T47D (cell line): ENCODE measurements at places on chromosomes 3 and 15.

DNA sequence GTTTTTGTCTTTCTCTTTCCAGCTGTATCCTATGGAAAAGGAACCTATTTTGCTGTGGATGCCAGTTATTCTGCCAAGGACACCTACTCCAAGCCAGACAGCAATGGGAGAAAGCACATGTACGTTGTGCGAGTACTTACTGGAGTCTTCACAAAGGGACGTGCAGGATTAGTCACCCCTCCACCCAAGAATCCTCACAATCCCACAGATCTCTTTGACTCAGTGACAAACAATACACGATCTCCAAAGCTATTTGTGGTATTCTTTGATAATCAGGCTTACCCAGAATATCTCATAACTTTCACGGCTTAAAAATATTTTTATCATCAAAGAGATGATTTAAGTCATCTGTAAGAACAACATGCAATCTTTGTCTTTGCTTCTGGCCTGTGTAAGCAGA lies 44.9 kb upstream of the PARP14 start:
- no peak for DNase-seq

GRCh38 chr15:65416845-65417416 lies 5.8 kb downstream of the IGDCC4 start:
- DNase-seq = no peak

- no peak for DNase-seq
These were observed 148.9 kb upstream of the IL12A start for GRCh38 chr3:159839561-159840379.

DNA sequence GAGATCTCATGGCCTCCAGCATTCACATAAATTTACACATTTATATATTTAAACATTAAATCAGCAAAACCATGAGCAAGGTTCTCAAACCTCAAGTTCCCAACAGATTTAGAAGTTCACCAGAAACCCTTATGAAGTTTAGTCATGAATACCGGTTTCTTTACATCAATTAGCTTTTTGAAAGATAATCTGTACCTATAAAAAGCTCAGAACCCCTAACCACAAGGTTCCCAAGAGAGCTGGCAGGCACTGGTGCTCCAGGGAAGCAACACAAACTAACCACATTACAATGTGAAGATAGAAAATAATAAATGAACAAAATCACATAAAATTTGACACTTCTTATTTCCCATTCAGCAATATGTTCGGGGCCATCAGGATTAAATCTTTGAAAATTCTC lies 150.9 kb downstream of the FBN1 start:
- no peak for DNase-seq

DNA sequence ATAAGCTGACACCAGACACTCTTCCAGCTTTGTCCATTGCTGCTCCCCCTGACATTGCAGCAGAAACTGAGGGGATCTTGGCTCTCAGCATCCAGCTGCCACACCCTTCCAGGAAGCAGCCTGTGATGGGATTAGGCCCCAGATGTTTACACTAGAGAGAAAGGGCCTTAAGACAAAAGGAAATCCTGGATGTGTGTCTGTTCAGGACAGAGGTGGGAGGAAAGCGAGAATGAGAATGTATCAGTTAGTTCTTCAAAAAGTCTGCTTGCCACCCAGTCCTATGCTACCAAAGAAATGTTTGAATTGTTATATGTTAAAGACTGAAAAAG lies 58.8 kb downstream of the HES1 start:
- DNase-seq = no peak

- no peak for DNase-seq
These were observed 39.6 kb downstream of the MDFIC2 start for GRCh38 chr3:70272798-70273197.

DNA sequence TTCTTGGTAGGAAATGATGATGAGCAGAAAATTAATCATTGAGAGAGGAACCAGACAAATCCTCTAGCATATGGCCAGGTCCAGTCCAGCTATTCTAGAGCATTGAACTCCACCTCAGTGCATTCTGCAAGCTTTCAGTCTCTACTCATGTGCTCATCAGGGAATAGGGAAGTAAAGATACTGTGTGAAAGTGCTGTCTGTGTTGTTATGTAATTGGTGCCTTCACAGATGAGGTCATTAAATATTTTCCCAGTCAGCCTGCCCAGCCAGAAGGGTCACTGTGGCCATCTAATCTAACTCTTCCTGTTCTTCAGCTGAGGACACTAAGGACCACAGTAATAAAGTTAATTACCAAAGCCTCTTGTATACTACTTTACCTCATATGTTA lies 28.2 kb downstream of the C3orf62 start:
- no peak for DNase-seq

DNA sequence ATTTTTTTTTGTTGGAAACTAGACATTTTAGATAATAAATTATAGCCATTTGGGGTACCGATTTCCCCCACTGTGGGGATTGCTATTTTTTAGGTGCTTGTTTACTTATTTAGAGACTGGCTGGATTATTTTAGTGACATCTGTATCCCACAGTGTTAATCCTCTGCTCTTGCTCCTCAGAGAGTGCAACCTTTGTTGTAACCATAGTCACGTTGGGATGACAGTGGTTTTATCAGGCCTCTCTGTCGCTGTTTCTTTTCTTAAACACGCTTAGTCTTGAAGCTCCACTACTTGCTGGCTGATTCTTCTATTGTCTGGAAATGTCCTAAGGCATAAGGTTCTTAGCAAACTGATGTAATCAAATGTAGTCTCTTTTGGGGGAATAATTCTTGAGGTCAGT lies 451.6 kb upstream of the SEMA6D start:
- DNase-seq = no peak

DNA sequence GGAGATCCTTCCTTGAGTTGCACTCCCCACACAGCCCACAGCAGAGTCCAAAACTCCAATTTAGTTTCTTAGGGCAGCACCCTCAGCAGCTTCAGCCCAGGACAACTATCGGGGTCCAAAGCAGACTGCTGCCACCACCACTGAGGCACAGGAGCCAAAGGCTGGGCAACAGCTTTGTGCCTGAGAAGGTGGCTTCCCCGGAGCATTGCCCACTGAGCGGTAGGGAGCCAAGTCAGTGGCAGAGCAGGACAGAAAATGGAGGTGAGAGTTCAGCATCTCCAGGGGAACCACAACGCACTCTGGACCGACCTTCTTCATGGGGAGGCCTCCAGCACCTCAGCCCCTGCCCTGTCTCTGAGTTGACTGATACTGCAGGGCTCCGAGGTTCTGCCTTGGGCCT lies 43.4 kb downstream of the CDAN1 start:
- DNase-seq = no peak

- DNase-seq = no peak
These were observed 142.9 kb upstream of the NR2F2 start for GRCh38 chr15:96187341-96188305.

DNA sequence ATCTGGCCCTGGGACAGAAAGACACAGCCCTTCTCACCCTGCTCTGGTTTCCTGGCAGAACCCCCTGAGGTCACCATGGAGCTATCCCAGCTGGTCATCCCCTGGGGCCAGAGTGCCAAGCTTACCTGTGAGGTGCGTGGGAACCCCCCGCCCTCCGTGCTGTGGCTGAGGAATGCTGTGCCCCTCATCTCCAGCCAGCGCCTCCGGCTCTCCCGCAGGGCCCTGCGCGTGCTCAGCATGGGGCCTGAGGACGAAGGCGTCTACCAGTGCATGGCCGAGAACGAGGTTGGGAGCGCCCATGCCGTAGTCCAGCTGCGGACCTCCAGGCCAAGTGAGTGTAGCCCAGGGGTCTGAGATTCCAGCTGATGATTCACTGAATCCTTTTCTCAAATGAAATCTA lies 61.7 kb downstream of the BOC start:
- no peak for DNase-seq

DNA sequence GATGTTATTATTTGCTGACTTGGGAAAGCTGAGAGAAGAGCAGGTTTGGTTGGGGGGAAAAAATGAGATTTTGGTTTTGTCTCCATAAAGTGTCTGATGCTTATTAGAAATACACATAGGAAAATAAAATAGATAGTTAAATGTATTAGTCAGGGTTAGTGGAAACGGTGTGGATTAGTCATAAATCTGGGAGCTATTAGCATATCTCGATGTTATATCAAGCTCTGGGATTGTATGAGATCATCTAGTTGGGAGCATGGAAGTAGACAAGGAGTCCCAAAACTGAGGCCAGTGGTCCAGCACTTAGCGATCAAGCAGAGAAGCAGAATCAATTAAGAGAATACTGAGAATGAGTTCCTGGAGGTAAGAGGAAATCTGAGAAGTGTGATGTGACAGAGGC lies 845.5 kb downstream of the ROBO2 start:
- DNase-seq = no peak

DNA sequence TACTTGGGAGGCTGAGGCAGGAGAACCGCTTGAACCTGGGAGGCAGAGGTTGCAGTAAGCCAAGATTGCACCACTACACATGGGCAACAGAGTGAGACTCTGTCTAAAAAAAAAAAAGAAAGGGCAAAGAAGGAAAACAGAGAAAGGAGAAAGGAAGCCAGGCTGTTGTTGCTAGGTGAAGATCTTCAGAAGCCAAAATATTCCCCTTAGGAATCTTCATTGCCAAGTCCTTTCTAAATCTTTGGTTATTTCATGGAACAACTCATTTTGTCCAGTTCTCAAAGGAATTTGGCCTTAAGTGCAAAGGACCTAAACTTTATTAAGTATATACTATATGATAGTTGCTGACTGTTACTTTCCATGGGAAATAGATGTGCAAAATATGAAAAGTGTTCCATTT lies 59.2 kb upstream of the OSBPL11 start:
- no peak for DNase-seq

DNA sequence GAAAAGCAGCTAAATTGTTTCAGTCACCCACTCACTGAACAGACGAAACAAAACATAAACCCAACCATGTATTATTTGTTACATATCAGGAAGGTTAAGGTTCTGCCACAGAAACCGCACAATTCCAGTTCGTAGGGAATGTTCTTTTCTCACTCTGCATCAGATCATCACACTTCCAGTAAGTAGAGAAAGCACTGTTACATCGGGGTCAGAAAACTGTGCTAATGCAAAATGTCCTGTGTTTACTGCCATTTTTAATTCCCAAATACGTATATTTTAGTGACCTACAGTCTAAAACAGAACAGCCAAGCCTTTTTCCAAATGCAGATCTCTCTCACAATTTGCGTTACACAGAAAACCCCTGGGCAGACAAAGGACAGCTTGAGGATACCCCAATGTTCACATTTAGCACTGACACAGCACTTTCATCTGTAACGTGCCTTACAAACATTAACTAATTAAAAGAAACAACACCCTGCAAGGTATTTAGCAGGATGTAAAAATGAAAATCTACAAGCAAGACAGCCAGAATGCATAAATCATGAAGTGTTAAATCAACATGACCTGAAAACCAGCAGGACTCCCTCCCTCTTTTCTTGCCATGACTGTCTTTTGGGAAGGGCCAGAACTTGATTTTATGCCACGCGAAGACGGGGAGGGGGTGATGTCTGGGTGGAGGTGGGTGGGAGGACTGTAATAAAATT lies 34.8 kb upstream of the SKIL start:
- DNase-seq = no peak

DNA sequence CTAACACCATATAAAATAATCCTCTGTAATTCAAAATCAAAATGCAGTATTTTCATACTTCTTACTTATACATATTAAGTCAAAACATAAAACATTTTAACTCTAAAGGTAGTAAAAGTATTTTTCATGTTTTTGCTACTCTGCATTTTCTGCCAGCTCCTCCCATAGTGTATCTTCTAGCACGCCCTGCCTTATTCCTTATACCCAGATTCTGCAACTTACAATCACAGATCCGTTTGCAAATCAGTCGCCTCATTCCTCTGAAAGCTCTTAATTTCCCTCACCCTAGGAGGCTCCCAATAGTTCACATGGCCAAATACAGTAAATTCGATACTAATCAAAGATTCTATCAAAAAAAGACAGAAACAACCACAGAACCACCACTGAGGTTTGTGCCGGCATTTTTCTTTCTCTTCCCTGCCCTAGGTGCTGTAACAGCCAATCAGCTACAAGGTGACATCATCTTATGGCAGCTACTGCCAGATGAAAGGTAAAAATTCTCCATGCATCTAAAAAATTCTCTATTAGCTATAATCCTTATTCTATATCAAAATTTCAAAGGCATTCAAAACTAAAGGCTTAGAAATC lies 72.9 kb downstream of the CLASP2 start:
- DNase-seq = peak; percentile 47

DNA sequence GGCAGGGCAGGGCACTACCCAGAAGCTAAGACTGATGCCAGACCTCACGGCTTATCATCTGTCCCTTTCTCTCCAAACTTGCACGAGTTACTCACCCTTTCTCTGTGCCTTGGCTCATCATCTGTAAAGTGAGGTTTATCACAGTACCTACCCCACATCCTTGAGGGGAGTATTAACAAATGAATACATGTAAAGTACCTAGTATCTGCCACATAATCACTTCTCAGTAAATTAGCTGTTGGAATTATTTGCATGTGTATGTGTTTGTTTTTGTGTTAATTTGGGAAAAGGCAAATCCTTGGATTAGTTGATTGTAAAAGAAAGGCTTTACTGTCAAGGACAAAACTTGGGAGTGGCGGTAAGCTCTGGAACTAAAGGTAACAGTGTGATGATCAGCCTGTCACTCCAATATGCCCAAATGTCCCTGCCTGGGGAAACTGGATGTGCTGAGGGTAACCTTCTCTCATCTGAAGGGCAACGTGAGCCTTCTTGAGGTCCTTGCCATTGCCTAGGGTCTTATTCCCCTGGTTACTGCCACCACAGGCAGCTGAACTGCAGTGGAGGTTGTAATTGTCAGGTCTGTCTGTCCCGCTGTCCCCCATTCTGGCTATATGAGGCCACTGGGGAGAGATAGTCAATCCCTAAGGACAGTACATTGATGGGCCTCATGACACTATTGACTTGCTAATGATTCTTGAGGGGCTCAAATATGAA lies 269.4 kb downstream of the CLSTN2 start:
- DNase-seq = no peak

DNA sequence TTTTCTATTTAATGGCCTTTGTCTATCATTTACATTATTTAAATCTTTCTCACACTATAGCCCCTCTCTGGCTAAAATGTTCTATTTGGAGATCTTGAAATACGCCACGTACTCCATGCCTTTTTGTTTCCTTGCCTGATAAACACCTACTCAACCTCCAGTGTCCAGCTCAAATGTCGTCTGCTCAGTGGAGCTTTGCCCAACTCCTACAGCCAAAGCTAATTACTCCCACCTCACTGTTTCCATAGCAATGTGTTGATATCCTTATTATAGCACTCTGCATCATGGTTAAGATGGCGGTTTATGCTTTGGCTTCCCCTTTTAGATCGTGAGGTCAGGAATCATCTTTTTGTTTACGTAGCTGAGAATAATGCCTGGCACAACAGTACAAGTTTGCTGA lies 55.9 kb downstream of the NGLY1 start:
- no peak for DNase-seq
